ENCODE measurements at places on chromosomes 7 and 10. TPM values are rescaled to one million over a fixed set of nuclear protein-coding genes. Genes with fewer than 3 reads are reported as not detected.
A peak's percentile ranks its signal among the peaks of the same experiment; 100 is the strongest.

SHTN1 gene
- total RNA-seq, result 36.0 TPM

GRCh38 chr7:24896031-24896501 is 83.9 kb downstream of the OSBPL3 start:
- DNase-seq, result no peak

DNA sequence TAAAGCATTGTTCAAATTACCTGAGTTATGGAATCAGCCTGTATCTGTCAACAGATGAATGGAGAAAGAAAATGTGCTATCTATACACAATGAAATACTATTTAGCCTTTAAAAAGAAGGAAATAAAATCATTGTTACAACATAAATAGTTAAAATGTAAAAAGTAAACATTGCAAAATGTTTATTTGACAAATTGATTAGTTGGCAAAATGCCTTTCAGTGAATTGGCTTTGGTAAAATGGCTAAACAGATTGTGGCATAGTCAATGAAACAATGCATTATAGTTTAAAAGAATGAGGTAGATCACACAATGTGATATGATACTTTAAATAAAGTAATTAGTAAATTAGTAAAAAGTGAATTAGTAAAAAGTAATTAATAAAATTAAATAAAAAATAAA is 204.8 kb upstream of the MAGI2 start:
- DNase-seq, result no peak

ADAM12 gene
- total RNA-seq, result 0.46 TPM

PTPRN2 gene
- total RNA-seq, result 1.2 TPM

MBL2 gene
- not detected for total RNA-seq

GRCh38 chr7:43143918-43144589 is 31.6 kb downstream of the HECW1 start:
- no peak for DNase-seq

TMEM72 gene
- not detected for total RNA-seq

- no peak for DNase-seq
Observed at GRCh38 chr10:36181426-36182178, 539.5 kb upstream of the FZD8 start.

- no peak for DNase-seq
Observed at GRCh38 chr10:24390746-24391145, 181.8 kb downstream of the KIAA1217 start.

GRCh38 chr7:36264913-36265516 is 112.0 kb downstream of the EEPD1 start:
- DNase-seq, result no peak

DNA sequence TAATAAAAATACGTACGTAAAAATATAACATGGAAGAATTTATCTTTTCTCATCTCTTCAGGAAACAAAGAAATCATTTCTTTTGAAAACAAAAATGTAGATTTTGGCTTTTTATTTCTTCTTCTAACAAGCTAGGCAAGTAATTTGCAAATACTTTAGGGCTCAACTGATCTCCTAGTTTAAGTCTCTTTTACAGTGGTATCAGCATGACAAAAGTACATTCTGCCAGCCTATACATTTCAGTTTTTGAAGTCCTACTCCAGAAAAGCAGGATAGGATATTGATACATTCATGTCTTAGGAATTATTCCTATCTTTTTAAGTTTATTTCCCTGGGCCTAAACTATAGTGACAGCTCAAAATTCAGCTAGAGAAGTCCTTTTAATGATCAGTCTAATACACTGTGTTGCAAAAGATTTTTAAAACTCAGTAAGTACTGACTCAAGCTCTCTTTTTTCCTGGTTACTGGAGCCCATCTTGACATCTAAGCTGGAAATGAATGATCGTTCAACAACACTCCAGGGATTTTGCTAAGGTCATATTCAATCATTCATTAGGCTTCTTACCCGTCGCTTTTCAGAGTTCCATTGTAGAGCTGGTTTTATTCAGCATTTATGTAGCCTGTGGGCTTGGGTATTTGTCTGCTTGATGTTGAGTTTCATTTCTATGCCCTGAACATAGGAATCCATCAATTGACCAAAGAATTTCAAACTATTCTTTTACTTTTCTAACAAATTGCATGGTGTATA is 12.2 kb upstream of the FAM53B start:
- no peak for DNase-seq

SLC16A12 gene
- 0.21 TPM for total RNA-seq

GRCh38 chr10:127903789-127904188 is 3.1 kb upstream of the PTPRE start:
- DNase-seq, result no peak

DNA sequence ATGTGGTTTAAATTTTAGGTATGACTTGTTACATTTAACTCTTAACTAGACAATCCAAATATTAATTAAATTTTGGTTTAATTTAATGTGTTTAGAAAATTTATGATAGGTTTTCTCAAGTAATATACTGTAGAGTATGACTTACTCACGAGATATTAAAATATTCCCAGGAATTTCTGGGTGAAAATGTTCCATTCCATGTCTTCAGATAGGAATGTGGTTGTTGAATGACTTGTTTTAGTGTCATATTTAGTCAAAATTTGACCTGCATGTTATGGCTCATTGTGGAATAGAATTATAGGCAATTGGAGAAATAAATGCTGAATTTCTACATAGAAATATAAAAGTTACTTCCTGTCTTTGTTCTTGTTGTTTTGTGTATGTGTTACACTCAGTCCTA is 46.7 kb downstream of the SHOC2 start:
- DNase-seq, result no peak

DNA sequence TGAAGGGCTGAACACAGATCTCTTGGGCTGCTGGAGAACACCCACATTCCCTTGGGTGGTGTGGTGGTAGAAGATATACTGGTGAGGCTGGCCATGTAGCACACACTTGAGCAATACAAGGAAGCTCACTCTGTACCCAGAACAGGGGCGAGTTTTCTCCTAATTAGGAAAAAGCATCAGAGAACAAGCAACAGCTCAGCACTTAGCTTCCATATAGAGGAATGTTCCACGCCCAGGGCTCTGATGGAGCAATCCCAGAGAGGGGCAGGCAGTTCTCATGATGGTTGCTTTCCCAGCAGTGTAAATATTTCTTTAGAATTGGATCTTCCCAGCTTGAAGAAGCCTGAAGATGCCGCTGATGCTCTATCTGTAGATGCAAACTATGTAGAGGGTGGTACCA is 21.0 kb upstream of the PNLIP start:
- no peak for DNase-seq

JCAD gene
- 44.5 TPM for total RNA-seq

- peak; percentile 35 for DNase-seq
Observed at GRCh38 chr10:78851647-78852046, 217.1 kb upstream of the ZMIZ1 start.

FBXW4 gene
- 70.4 TPM for total RNA-seq

LYZL1 gene
- not detected for total RNA-seq

- DNase-seq, result no peak
Observed at GRCh38 chr10:106217627-106218026, 946.9 kb downstream of the SORCS1 start.

ZNF853 gene
- 9.0 TPM for total RNA-seq

SKIDA1 gene
- 12.0 TPM for total RNA-seq

GRCh38 chr7:14446829-14447228 is 455.7 kb downstream of the DGKB start:
- peak; percentile 48 for DNase-seq

MLLT10 gene
- 56.7 TPM for total RNA-seq

DNA sequence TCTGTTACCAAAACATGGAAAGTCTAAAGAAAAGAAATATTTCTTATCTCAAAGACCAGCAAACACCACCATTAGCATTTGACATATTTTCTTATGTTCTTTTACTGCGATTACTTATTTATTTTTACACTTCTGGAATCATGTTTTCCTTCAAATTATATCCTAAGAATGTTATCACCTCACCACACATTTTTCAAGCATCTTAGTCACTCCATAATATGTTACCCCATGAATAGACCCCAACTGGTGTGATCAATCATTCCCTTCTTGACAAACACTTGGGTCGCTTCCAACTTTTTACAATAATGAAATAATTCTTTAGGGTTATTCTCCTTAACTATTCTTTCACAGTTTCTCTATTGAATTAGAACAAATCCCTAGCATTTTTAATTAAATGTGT is 67.4 kb downstream of the AMPH start:
- no peak for DNase-seq

GRCh38 chr10:47441938-47442337 is 42.0 kb downstream of the ANXA8 start:
- DNase-seq, result no peak

DNA sequence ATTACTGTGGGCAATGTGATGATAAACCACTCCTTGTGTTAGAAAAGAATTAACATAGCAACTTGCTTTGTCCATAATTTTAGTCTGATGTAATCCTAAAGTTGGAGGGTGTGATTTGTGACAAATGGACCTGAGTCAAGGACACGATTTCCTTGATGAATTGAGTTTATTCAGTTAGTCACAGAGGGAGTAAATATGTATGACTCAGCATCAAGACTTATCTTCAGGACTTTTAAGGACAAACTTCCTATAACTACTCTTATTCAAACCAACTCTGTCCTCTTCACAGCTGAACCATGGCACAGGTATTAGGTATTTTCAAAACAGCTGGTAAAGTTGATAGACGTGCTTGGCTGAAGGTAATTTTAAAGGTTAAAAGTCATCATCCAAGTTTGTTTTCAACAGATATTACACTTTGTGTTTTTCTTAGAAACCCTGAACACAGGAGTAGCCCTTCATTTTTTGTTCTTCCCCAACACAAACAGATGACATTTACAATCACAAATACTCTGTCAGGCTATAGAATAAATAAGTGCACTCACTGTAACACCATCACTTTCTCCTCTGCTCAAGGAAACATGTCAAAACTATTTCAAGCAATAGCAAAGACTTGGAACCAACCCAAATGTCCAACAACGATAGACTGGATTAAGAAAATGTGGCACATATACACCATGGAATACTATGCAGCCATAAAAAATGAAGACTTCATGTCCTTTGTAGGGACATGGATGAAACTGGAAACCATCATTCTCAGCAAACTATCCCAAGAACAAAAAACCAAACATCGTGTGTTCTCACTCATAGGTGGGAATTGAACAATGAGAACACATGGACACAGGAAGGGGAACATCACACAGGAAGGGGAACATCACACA is 54.5 kb downstream of the COA1 start:
- no peak for DNase-seq

DNA sequence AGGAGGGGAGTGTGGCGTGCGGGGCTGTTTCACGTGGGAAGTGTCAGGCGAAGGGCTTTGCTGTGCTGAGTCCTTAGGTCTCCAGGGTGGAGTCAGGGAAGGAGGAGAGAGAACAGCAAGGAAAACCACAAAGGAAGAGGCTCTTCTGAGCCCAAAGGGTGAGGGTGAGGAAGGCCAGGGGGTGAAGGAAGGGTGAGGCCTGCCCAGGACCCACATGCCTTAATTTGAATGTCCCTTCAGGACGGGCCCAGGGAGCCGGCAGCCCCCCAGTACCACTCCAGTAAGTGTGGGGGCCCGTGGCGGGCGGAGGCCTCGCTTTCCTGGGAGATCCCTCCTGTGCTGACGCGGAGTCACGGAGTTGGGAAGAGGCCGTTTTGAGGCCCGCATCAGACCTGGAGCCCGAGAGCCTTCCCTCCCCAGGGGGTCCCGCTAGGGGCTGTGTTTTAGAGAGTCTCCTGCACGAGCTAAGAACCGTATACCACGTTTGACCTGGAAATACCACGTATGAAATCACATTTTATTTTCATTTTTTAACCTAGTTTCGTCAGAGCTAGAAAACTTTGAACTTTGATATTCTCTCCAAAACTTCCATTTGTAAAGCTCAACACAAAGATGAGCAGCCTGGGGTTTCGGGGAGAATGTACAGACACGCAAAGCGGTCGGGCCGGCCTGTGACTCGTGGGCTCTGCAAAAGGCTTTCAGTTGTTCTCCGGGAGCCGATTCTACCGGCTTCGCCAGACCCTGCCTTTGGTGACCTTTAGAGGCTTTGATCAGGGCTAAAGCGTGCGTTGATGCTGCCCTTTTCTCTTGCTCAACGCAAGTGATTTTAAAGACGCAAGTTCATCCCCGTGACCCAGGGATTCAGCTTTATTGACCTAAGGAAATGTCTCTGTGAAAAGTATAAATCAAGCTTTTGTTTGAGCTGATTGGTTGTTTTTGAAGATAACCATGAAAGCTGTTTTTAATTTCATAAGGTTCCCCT is 23.6 kb upstream of the TTYH3 start:
- DNase-seq, result no peak

SFTPD gene
- total RNA-seq, result 0.29 TPM

DNA sequence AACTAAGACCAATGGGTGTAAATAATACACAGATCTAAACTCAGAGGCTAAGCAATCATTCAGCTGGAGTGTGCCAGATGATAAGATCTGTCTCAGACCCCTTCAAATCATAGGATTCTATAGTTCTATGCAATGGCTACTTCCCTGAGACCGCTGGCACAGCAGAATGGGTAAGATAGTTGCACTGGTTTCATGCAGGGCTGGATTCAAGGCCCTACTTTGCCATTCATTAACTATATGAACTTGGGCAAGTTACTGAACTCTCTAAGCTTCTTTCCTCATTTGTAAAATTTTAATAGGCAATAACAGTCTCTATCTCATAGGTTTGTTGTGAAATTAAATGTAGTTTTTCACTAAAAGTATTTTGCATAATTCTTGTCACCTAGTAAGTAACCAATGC is 62.0 kb downstream of the TFEC start:
- DNase-seq, result no peak

GRCh38 chr10:133166828-133167692 is 7.0 kb downstream of the KNDC1 start:
- DNase-seq, result no peak

GRCh38 chr10:103897241-103897774 is 20.7 kb downstream of the STN1 start:
- DNase-seq, result no peak

OPN1SW gene
- total RNA-seq, result 0.45 TPM

MKX gene
- total RNA-seq, result 0.20 TPM

GRCh38 chr7:141697211-141697871 is 4.6 kb downstream of the DENND11 start:
- DNase-seq, result no peak

- DNase-seq, result peak; percentile 93
Observed at GRCh38 chr10:13099144-13099665, 758 bp upstream of the OPTN start.

DNA sequence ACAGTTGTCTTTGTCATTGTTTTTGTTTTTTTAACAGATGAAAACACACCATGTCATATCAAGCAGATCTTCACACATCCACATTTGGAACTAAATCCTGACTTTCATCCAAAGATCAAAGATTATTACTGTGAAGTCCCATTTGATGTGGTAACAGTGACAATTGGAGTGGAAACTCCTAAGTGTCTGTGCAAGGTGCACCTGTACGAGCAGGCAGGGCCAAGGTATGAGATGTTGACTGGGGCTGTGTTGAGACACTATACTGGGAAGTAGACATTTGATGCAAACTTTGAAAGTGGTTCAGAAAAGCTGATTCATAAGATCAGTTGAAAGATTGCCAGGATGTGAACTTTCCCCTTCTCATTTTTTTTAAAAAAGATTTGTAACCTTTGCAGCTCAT is 152.3 kb downstream of the CPED1 start:
- DNase-seq, result no peak

GRCh38 chr7:100623951-100624824 is 11.8 kb downstream of the MOSPD3 start:
- no peak for DNase-seq
